ENCODE measurements at places on chromosomes 3 and 15.

GRCh38 chr3:126087552-126088175 lies 3.7 kb upstream of the SLC41A3 start:
- DNase-seq: no peak

GRCh38 chr15:37015035-37015434 lies 85.3 kb downstream of the MEIS2 start:
- no peak for DNase-seq

GRCh38 chr15:56732135-56732885 lies 999 bp downstream of the ZNF280D start:
- DNase-seq: peak; percentile 26

DNA sequence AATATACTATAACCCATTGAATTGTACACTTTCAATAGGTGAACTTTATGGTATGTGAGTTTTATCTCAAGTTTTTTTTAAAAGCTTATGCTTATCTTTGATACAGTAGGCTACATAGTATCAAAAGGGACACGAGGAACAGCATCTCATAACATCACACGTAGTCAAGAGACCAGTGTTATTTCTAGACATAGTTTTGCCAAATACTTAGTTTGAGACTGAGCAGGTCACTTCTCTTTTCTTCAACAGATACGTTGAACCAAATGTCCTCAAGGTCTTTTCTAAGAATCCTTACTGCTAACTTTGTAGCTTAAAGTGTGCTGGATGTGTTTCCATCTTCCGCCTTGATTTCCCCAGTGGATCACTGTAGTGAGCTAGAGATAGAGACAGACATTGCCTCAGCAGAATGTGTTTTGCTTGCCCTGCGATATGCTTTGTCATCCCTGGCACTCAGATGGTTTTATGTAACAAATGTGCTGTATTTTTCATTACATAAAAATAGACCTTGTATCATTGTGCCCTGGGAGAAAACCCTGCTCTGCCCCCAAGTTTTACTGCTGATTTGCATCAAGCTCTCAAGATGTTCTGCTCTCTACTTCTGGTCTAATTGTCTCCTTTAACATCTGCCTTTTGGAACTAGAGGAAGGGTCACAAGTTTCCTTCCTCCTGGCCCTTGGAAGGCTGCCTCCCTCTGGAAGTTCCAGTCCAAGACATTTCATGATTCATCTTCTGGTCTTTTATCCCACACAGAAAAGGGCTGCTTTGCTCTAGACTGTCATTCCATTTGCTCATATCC lies 426.4 kb upstream of the RGMA start:
- DNase-seq: no peak

- no peak for DNase-seq
Measured at GRCh38 chr3:84904816-84905555, 53.8 kb upstream of the CADM2 start.
